ENCODE measurements at places on chromosomes 16 and 17.

DNA sequence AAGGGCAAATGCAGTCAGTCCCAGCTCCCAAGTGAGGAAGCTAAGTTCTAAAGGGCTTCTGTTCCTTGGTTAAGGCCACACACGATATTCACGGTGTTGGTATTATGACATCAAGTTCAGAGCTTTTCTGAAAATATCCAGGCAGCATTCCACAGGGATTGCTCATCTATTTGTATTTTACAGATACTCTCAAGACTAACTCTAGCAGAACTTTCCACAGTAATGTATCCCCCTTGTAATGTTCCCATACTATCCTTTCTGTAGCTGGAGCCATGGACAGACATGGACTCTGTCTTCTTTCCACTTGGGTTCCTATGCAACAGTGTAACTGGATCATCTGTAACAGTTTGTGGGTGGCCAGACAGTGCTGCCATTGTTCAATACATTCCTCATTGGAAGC is 13.5 kb downstream of the SDR42E1 start:
- no peak for DNase-seq

- no peak for DNase-seq
Observed at GRCh38 chr16:79393127-79393526, 207.4 kb downstream of the MAF start.

GRCh38 chr16:19876501-19877059 is 8.1 kb downstream of the GPRC5B start:
- no peak for DNase-seq

DNA sequence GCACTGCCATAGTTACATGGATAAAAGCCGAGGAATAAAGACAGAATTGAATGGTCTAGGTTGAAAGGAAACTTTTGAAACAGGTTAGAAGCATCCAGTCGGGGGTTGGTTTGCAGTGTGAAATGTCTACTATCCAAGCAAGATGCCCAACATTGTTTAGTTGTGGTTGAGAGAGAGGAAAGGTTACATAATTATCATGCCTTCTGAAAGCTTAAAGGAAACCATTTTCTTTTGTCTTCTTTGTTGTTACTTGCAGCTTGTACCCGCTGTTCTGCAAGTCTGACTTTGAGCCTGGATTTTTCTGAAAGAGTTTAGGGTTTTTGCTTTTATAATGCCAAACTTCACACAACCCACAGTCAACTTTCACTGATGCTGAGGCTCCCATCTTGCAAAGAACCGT is 167.9 kb downstream of the AXIN2 start:
- no peak for DNase-seq

- no peak for DNase-seq
Observed at GRCh38 chr16:56877486-56878182, 12.6 kb downstream of the SLC12A3 start.
